ENCODE measurements at places on chromosomes 11 and 22.

DNA sequence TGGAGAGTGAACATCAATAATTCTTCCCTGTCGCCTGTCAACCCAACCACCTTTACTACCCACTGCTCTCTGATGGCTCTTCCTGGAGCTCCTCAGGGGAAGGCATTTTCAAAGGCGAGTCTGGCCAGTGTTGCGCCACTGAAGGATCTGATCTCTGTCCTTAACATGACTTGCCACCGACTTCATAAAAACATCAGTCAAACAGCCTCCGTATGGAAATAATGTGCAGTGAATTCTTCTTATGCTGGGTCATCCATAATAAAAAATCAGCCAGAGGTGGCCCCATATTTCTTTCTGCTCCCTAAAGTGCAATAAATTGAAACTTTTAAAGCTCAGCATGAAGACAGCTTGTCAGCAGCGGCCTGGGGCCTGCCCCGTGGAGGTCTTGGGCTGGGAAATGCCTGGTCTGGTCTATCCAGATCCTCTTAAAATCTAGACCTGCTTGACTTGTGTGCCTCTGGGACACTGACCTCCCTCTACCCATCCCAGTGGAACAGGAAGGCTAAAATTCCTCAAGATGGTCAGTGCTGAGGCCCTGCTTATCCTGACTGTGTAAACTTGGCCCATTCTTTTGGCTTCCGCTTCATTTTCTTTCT lies 199.5 kb downstream of the MYO18B start:
- no peak for DNase-seq

DNA sequence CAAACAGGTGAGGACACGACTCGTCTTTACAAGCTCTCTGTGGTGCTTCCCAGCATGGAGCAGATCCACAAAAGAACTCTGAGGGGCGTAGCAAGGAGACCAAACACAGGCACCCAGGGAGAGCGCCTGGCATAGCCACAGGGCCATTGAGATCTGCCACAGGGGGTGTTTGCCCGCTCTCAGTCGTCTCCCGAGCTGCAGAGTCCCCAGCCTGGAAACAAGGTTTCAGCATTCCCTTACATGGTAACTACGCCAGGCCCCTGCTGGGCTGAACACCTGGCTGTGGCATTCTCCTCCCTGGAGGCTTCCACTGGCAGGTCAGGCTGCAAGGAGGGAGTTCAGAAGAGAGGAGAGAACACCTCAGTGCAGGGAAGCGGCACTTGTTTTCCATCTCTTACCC lies 962.1 kb downstream of the NTM start:
- DNase-seq = no peak

- no peak for DNase-seq
Measured at GRCh38 chr11:13043912-13044628, 35.0 kb downstream of the RASSF10 start.

- no peak for DNase-seq
Measured at GRCh38 chr11:134438542-134439537, 26.8 kb upstream of the B3GAT1 start.

DNA sequence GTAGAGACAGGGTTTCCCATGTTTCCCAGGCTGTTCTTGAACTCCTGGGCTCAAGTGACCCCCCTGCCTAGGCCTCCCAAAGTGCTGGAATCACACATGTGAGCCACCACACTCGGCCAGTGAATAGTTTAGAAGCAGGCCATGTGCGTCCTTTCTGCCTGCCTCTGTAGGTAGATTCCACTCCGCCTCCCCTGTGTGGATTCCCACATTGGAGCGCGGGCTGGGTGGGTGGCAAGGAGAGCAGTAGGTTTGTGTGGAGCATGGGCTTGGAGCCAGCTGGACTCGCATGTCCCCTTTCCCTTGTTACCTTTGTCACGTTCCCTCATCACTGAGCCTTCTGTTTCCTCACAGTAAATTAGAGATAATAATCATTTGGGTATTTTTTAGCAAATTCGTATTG lies 21.7 kb downstream of the PPFIA1 start:
- DNase-seq = no peak

DNA sequence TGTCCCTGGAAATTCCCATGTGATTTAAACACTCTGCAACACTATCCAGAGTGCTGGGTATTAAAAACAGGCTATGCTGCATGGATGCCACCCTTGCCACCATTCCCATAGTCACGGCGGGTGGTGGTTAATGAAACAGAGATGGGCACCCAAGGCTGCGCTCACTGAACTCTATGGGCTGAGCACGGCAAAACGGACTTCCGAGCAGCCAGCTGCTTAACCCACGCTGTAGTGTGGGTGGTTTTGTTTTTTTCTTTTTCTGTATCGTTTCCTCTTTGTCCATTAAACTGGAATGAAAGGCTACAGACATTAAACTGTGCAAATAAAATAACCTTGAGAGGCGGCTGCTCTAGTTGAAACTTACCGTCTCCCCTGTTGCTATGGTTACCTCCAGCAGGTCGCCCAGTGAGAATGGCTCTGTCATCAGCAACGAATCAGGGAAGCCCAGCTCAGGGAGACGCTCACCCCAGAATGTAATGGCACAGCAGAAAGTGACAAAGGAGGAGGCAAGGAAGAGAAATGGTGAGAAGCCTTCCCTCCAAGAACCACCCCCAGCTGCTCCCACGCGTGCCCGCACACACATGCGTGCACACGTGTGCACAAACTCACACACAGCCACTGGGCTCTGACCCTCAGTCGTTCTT lies 102.1 kb downstream of the C11orf91 start:
- DNase-seq = no peak

GRCh38 chr11:93532281-93532789 lies 10.9 kb downstream of the SMCO4 start:
- peak; percentile 47 for DNase-seq

Data from EH (cell line).